ENCODE measurements at places on chromosomes 11 and 22.

DNA sequence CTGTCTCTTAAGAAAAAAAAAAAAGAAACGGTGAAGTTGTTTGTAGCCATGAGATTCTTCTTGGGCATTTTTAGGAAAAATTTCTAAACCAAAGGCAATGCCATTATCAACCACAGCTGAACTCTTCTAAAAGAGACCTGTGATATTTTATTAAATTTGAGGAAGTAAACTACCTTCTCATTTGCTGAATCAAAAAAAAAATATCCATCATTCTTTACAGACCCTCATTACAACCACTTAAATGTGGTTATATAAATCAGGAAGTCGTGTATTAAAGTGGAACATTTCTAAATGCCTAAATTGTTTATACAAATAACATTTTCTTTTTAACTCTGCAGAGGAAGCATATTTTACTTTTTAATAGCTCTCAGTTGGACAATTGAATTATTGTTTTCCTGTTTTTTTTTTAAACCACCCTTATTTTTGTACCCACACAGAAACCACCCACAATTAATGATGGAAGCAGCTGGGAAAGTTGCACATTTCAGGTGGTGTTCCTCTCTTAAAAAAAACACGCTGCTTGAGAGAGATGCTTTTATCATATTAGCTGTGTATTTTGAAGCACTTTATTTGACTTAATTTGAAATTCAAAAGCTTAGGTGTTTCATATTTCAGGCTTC lies 91.2 kb downstream of the ARHGAP42 start:
- no peak for DNase-seq

GRCh38 chr11:128415539-128415938 lies 171.8 kb downstream of the ETS1 start:
- no peak for DNase-seq

GRCh38 chr11:78542007-78542406 lies 32.7 kb downstream of the NARS2 start:
- DNase-seq = no peak

DNA sequence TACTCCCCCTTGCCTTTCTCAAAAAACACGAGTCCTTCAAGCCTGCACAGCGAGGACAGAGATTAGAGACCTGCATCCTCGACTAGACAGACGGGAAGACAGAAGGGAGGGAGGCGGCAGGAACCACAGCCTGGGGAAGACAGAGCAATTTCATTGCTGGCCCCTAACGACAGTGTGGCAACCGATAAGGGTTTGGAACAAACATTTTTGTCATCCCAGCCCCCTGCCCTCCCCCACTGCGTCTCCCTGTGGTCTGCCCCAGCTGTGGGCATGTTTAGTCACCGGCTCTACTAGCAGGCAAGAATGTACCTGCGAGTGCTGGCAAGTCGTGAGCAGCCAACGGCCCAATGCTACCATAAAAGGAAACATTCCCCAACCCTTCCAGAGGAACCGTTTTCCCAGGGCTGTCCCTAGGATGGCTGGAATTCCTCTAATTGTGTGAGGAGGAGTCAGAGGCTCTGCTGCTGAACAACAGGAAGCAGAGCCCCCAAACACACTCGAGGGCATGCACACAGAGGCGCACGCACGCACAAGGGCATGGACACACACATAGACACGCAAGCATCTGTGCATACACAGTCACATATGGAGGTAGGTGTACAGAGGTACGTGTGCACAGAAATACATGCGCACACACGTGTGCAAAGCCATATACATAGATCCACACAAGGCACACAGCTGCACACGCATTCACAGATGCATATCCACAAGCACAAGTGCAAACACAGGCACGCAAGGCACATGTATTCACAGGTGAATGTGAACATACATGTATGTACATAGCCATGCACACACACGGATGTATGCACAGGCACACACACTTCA lies 58.3 kb downstream of the MYH9 start:
- peak; percentile 84 for DNase-seq

DNA sequence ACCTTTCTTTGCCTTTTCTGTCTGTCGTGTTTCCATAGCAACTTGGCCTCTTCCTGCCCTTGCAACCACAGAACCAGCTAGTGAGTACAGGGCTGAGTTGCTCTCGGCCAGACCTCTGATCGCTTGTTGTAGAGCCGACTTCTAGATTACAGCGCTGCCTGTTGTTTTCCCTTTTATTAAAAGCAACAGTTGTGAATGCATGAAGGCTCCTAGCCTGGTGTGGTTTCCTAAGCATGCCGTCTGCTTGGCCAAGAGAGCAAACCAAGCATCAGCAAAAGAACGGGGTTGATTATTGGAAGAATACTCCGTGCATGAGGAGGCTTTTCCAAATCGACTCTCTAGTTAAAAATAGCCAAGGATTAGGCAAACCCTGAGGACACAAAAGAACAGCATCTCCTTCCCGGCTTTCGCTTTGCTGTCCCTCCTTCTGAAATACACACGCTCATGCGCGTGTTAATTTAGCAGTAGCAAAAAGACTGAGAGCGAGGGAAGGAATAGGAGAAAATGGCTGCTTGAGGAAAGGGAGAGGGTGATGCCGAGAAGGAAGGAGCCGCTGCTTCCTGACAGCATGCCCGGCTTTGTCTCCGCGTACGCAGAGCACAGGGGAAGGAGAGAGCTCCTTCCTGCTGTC lies 71.5 kb upstream of the TTC12 start:
- DNase-seq = peak; percentile 57

GRCh38 chr11:71454470-71455113 lies 1.6 kb downstream of the NADSYN1 start:
- no peak for DNase-seq

- no peak for DNase-seq
These were observed 31.0 kb downstream of the SNU13 start for GRCh38 chr22:41657709-41658108.

GRCh38 chr11:269146-269890 lies 8.9 kb upstream of the NLRP6 start:
- no peak for DNase-seq

GRCh38 chr11:73939096-73939495 lies 11.7 kb upstream of the DNAJB13 start:
- no peak for DNase-seq

GRCh38 chr11:69647390-69647748 lies 6.4 kb downstream of the CCND1 start:
- DNase-seq = no peak

GRCh38 chr11:100581318-100581717 lies 105.8 kb upstream of the ARHGAP42 start:
- no peak for DNase-seq

- DNase-seq = peak; percentile 76
These were observed 312.0 kb upstream of the NARS2 start for GRCh38 chr11:78886616-78887015.

DNA sequence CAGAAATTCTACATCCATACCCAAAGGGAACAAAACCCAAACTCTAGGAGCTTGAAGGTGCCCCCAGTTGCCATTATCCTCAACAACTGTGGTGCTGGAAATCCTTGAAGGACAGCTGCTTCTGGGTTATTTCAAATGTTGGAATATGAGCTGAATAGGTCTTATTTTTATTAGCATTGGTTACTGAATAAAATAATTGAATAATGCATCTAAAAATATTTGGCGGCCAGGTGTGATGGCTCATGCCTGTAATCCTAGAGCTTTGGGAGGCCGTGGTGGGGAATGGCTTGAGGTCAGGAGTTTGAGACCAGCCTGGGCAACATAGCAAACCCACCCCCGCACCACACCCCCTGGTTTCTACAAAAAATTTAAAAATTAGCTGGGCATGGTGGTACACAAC lies 10.9 kb downstream of the PAMR1 start:
- DNase-seq = no peak

GRCh38 chr11:8086571-8086970 lies 5.6 kb downstream of the TUB start:
- no peak for DNase-seq

DNA sequence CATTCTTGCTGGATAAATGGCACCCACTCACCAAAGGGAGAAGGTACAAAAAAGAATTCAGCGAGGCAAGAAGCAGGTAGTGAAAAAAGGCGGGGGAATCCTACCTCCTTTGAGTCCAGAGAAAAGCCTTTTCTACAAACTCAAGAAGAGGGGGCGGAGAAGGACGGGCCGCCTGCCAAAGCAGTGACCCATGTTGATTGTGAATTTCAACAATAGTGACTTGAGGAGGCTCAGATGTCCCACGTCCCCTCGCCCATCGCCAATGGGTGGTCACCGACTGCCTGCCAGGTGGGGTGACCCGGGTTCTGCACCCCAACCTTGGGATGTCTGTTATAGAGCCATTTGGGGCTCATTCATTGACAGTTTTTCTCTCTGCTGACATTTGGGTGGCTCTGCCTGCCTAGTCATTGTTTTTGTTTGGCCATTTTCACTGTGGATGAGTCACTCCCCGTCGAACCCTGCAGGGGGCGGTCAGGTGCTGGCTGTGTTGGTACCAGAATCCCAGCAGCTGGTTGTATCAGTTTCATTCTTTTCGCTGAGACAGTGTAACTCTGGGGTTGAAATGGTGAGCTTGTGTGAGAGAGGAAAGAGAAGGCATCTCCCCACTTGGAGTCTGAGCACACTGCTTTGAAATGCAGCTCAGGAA lies 163.4 kb upstream of the NCAM1 start:
- peak; percentile 33 for DNase-seq

DNA sequence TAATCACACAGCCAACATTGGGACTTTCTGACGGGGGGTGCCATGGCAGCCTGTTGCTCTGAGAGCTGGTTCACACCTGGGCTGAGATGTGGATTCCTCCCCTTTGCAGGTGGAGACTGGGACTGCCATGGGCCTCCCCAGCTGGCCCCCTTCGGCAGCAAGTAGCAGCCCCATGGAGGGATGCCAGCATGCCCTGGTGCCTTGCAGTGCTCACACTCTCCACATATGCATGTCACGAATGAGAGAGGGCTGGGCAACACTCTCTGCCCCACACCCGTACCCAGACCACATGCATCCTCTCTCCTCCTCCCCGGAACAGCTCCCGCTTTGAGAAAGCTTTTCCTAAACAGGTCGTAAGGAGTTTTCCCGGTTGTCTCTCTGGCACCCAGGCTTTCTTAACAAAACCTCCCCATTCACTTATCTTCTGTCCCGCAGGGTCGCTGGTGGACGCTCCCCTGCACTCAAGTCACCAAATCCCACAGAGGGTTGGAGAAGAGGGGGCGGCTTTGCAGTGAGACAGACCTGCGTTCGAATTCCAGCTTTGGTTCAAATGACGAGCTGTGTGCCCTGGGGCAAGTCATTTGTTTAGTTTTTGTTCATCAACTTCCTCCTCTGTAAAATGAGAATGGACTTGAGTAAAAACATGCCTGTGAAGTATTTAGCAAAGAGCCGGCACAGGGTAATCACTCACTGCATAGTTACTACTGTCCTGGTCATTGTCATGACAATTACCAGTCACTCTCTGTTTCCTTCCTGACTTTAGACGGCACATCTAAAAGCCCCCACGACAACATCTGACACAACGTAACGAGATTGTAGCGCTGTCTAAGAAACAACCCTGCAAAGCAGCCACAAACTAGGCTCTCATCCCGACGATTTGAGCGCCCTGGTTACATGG lies 231.3 kb upstream of the B3GAT1 start:
- DNase-seq = no peak

DNA sequence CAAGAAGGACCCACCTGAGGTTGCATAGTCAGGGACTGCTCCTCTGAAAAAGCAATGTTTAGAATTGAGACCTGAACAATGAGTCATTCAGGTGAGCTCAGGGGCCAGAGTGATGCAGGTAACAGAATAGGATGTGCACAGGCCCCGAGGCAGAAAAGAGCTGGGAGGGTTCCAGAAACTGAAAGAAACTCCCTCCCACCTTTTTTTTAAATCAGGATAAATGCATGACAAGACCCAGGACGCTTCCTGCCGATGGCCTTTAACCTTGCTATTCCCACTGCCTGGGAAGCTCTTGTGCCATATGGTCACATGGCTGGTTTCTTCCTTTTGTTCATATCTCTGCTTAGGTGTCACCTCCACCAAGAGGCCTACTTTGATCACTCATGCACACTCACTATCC lies 214.2 kb upstream of the ZBED5 start:
- DNase-seq = no peak

- no peak for DNase-seq
These were observed 6.1 kb upstream of the ASCL2 start for GRCh38 chr11:2276280-2277007.

- no peak for DNase-seq
These were observed 38.6 kb upstream of the RPS13 start for GRCh38 chr11:17116117-17116516.

DNA sequence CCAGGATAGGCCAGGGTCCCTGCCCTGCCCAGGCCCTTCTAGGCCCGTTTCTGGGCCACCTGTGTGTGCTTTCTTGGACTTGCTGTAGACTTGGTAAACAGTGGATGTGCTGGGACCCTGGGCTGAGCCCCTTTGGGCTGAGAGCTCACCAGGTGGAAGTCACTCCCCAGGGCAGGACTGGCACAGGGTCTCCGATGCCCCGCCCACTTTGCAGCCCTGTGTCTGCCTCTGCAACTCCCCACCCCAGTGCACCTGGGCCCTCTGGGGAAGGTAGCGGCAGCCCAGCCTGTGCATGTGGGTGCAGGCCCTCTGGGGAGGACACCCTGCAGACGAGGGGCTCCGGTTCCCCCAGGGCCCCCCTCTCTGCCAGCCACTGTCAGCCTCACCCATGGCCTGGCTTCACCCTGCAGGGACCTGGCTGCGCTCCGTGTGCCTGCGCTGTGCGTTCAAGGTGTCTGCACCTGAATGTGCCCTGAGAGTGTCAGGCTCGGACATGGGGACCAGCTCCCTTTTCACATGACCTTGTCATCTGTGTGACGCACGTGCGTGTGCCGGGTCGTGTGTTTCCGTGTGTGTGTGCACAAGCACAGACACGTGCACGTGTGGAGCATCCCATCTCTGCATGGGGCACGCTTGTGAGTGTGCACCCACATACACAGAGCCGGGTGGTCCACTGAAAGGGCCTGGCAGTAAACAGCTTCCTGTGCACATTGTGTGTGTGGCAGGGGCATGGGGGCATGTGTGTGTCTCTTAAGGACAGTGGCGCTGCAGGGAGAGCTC lies 118.5 kb downstream of the KCNQ1OT1 start:
- DNase-seq = no peak

- DNase-seq = no peak
These were observed 48.9 kb downstream of the CDPF1 start for GRCh38 chr22:46201059-46201757.

- no peak for DNase-seq
These were observed 119.1 kb upstream of the CSNK2A3 start for GRCh38 chr11:11472106-11472505.

- peak; percentile 97 for DNase-seq
These were observed 122.6 kb downstream of the APOL5 start for GRCh38 chr22:35840302-35840739.

- no peak for DNase-seq
These were observed 46.5 kb upstream of the ADA2 start for GRCh38 chr22:17265649-17266248.

All from fibroblast of the aortic adventitia (primary cell).